ENCODE measurements at places on chromosomes 3 and 15.

GRCh38 chr15:74208901-74209559 lies 6.4 kb upstream of the STRA6 start:
- DNase-seq = no peak

DNA sequence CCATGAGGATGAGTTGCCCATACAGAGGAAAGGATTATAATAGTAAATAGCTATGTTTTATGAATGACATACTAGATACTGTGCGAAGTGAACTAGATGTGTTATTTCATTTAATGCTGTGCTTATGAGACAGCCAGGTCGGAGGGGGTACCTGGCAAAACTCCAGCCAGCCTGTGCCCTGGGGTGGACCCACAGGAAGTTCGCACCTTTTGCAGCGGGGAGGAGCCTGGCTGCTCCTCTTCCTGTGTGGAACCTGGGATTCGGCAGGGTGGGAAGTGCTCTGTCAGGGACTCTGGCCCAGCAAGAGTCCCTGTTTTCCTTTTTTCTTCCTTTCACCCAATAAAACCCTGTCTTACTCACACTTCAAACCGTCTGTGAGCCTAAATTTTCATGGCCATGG lies 452.2 kb downstream of the IL5RA start:
- DNase-seq = no peak

GRCh38 chr3:153215966-153216365 lies 53.9 kb downstream of the RAP2B start:
- DNase-seq = no peak

GRCh38 chr3:156576651-156577348 lies 21.9 kb upstream of the SSR3 start:
- DNase-seq = no peak

DNA sequence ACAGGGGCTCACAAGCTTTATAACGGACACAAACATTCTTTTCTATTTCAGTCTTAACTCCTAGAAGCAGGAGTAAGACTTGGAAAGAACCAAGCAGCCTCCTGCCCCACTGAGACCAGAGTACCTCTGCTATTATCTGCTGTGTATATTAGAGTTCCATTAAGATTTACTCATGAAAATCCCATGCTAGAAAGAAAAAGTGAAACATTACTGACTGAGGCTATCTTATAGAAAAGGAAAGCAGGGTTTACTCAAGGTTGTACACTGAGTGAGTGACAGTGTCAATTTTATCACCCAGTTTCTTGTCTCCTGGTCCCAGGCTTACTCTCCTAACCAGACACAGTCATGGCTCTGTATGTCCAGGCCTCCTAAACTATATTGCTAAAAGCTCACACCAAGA lies 97.9 kb upstream of the SOX2 start:
- DNase-seq = no peak

DNA sequence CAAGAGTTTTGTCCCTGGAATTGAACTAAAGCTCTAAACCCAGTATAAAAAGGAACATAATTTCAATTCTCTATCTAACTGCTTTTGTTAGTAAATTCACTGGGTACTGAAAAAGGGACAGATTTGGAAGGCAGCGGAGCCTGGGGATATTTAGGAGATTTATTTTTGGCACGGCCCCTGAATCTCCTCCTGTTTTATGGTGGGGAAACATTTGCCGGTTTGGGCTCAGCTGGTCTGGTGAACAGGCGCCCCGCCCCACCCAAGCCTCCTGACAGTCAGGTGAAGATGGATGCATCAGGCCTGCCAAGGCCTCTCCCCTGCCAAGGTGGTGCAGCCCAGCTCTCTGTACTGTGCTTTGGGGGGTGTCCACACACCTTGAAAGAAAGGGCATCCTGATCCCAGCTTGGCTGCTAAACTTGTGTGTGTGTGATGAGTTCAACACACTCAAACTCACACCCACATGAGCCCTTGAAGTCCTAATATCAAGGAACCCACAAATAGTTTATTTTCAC lies 46.3 kb downstream of the EBLN2 start:
- DNase-seq = no peak

- peak; percentile 18 for DNase-seq
These were observed 9.6 kb upstream of the CPEB1 start for GRCh38 chr15:82656641-82657266.
